ENCODE measurements at places on chromosomes 3 and 15. TPM values are rescaled to one million over a fixed set of nuclear protein-coding genes. Genes with fewer than 3 reads are reported as not detected.

Gene MUSTN1
- total RNA-seq, result 33.8 TPM

Gene KLHL40
- not detected for total RNA-seq

Gene CSTA
- not detected for total RNA-seq

Gene GPR149
- not detected for total RNA-seq

Gene ITPR1
- 254 TPM for total RNA-seq

Gene MESP1
- not detected for total RNA-seq

Gene RAB6B
- 0.27 TPM for total RNA-seq

Gene CDCP1
- total RNA-seq, result 3.4 TPM

Gene RPSA
- 480 TPM for total RNA-seq

Gene RAD51
- total RNA-seq, result not detected

Gene POTEB3
- not detected for total RNA-seq

Gene TRPM1
- total RNA-seq, result not detected

Gene FBXL22
- total RNA-seq, result 21.2 TPM

Gene IL17RD
- 7.9 TPM for total RNA-seq

Gene C3orf52
- total RNA-seq, result 19.6 TPM

Gene MASP1
- total RNA-seq, result 1.9 TPM

Gene TNNC1
- total RNA-seq, result 1.5 TPM

Gene CMTM8
- total RNA-seq, result 2.8 TPM

Gene HYAL1
- 5.8 TPM for total RNA-seq

Gene SAXO2
- not detected for total RNA-seq

Gene LRRC3B
- not detected for total RNA-seq

Data from thoracic aorta (tissue), 2 donors.